ENCODE measurements at places on chromosomes 7 and 10. TPM values are rescaled to one million over a fixed set of nuclear protein-coding genes. Genes with fewer than 3 reads are reported as not detected.

GRCh38 chr10:22552888-22553378 is 161.4 kb downstream of the PIP4K2A start:
- H3K27me3 ChIP-seq, result no peaks in the 10 kb centered on the region
- no peak overlapping the region for H3K27ac ChIP-seq
- H3K4me3 ChIP-seq, result no peak overlapping the region
- DNase-seq, result no peak

DNA sequence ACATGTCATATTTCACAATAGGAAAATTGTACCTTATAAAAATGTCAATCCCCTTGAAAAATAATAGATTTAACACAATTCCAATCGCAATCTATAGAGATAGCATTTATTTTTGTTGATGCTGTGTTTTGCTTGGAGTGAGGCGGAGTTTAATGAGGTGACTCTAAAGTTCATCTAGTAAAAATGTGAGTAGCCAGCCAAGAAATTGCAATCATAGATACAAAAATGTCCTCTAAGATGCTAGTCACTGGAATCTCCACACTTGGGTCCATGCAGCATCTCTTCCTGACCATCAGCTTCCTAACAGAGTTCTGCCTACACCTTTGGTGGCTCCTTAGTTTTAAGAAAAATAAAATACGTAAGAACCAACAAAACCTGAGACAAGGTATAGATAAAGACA is 44.9 kb downstream of the GLI3 start:
- H3K27ac ChIP-seq, result no peak overlapping the region
- H3K36me3 ChIP-seq, result no peaks in the 10 kb centered on the region
- no peak for DNase-seq
- H3K4me3 ChIP-seq, result no peak overlapping the region
- H3K4me1 ChIP-seq, result peaks cover 22% of the 10 kb centered on the region

GRCh38 chr10:45093945-45094344 is 93.2 kb downstream of the ZNF22 start:
- H3K36me3 ChIP-seq, result no peaks in the 10 kb centered on the region
- no peaks in the 10 kb centered on the region for H3K4me1 ChIP-seq
- H3K27me3 ChIP-seq, result no peaks in the 10 kb centered on the region
- H3K4me3 ChIP-seq, result no peak overlapping the region
- no peak overlapping the region for H3K27ac ChIP-seq
- DNase-seq, result no peak

DNA sequence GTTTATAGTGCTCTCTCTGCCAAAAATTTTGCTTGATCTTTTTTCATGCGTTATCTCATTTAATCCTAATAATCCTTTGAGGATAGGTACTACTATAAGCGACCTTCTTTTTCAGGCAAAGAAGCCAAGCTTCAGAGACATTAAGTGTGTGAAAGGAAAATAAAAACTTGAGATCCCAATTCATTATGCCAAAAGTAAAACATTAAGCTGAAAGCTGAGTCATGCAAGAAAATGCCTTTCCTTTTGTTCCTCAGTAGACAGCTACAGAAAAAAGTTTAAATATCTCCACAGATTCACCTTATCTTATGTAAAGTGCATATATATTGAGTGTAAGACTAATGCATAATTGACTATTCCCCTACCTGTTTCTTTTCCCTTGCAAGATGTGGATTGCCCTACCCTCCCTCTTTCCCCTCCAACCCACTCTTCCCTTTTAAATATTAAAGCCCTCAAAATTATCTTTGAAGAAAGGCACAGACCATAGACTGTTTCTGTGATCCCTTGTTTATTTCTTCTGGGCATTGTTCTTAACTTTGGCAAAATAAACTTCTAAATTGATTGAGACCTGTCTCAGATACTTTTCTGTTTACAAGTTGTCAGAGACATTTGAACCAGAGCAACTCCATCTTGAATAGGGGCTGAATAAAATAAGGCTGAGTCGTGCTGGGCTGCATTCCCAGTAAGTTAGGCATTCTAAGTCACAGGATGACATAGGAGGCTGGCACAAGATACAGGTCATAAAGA is 1139.9 kb upstream of the LRRN3 start:
- no peak overlapping the region for H3K27ac ChIP-seq
- DNase-seq, result no peak
- no peaks in the 10 kb centered on the region for H3K36me3 ChIP-seq
- no peaks in the 10 kb centered on the region for H3K27me3 ChIP-seq
- no peak overlapping the region for H3K4me3 ChIP-seq
- no peaks in the 10 kb centered on the region for H3K4me1 ChIP-seq

- no peaks in the 10 kb centered on the region for H3K27me3 ChIP-seq
- DNase-seq, result no peak
- no peak overlapping the region for H3K4me3 ChIP-seq
- H3K36me3 ChIP-seq, result no peaks in the 10 kb centered on the region
- no peaks in the 10 kb centered on the region for H3K4me1 ChIP-seq
These were observed 87.5 kb upstream of the IFRD1 start for GRCh38 chr7:112362731-112363131.

- no peak overlapping the region for H3K4me3 ChIP-seq
- no peaks in the 10 kb centered on the region for H3K27me3 ChIP-seq
- no peak for DNase-seq
- H3K27ac ChIP-seq, result no peak overlapping the region
- no peaks in the 10 kb centered on the region for H3K4me1 ChIP-seq
These were observed 57.3 kb upstream of the CCDC71L start for GRCh38 chr7:106717955-106718871.

- H3K27me3 ChIP-seq, result no peaks in the 10 kb centered on the region
- H3K4me3 ChIP-seq, result no peak overlapping the region
- H3K4me1 ChIP-seq, result peaks cover 6% of the 10 kb centered on the region
These were observed 348.6 kb upstream of the COBL start for GRCh38 chr7:51665045-51665780.

The RNF148 gene
- 0.35 TPM for total RNA-seq

The EPDR1 gene
- total RNA-seq, result 20.6 TPM

The MOGAT3 gene
- not detected for total RNA-seq
